Progenitor cell of endocrine pancreas (in vitro differentiated cells): ENCODE measurements at places on chromosomes 12 and 14. TPM values are rescaled to one million over a fixed set of nuclear protein-coding genes. Genes with fewer than 3 reads are reported as not detected.

The EIF2S3B gene
- 1.8 and 2.4 TPM in 2 replicates for total RNA-seq

The ZDHHC22 gene
- 0.13 and 0.14 TPM in 2 replicates for total RNA-seq

The MYO1H gene
- total RNA-seq, result 0.51 and 0.77 TPM in 2 replicates

GRCh38 chr12:28180786-28181185 is 9.5 kb upstream of the CCDC91 start:
- no peak for DNase-seq

DNA sequence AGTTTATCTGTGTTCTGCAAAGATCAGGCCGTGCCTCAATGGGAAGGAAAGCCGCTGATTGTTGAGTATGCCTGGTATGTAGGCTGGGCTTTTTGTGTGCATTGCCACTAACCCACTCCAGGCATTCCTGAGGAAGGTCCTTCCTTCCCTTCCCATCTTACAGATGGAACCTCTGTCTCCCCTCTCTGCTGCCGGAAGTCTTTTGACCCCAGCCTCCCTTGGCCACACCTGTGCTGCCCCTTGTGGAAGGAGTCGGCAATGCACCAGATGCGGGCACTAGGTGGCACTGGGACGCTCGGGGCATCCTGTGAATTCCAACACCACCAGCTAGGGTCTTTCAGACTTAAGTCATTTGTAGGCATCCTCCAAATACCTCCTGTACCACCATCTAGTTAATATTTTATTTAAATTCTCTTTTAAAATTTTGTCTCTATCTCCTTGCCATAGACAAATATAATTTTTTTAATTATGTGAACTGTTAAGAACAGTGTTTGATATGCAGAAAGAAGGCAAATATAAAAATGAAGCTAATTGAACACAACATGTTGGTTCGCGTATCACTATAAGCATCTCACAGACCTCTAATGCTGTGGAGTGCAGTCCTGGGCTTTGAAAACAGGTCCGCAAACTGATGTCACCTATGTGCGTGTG is 99.6 kb downstream of the RIN3 start:
- DNase-seq, result no peak

GRCh38 chr12:20201733-20202132 is 166.6 kb upstream of the PDE3A start:
- DNase-seq, result no peak

GRCh38 chr14:81295958-81296923 is 75.5 kb upstream of the GTF2A1 start:
- DNase-seq, result no peak

DNA sequence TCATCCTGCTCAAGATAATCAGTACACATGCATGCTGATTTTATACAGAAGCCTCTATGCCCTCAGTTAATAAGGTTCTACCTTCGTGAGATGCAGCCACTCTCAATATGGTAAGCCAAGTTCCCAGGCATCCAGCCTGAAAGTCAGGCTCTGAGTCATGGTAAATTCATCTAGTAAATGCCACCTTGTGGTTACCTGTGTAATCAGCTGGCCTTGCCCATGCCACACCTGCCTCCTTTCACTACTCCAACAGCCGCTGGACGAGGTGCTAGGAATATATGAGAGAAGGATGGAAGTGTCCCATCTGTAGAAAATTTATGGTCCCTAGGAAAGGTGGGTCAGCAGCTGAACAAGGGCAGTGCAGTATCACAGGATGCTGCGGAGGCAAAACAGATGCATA is 207.3 kb downstream of the SSPN start:
- DNase-seq, result no peak

DNA sequence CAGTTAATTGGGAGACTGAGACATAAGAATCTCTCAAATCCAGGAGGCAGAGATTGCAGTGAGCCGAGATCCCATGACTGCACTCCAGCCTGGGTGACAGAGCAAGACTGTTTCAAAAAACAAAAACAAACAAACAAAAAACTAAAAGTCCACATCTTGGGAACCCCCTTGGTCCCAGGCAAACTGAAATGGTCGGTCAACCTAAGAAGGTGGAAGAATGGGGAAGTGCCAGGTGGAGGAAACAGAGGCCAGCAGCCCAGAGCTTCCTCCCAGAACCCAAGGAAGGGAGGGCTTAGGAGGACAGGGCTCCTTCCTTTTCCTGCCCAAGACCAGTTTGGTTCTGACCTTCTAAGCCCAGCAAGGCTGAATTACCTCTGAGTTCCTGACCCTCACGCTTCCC is 121.0 kb upstream of the FUT8 start:
- DNase-seq, result no peak
